ENCODE measurements at places on chromosomes 3 and 15.

DNA sequence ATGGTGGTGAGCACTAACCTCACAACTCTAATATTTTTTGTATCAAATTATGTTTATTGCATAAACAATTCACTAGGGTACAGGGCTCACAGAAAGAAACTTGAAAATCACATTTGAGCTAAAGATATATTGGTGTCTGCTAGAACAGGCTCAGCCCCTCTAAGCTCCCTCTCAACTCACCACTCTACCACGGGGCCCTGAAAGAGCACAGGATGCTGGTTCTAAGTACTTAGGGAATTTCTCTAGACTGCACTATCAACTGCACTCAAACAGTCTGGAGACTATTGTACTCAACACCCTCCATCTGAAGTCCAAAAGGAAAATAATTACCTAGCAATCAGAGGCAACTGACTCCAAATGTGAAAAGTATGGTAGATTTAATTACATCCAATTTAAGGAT, 98.7 kb upstream of the STRIT1 start:
- no peak for DNase-seq

GRCh38 chr3:141646760-141647561, 91.1 kb upstream of the RNF7 start:
- DNase-seq: no peak

GRCh38 chr3:64355401-64355807, 130.1 kb upstream of the PRICKLE2 start:
- no peak for DNase-seq

GRCh38 chr3:9721700-9722060, 9.9 kb upstream of the BRPF1 start:
- DNase-seq: no peak

DNA sequence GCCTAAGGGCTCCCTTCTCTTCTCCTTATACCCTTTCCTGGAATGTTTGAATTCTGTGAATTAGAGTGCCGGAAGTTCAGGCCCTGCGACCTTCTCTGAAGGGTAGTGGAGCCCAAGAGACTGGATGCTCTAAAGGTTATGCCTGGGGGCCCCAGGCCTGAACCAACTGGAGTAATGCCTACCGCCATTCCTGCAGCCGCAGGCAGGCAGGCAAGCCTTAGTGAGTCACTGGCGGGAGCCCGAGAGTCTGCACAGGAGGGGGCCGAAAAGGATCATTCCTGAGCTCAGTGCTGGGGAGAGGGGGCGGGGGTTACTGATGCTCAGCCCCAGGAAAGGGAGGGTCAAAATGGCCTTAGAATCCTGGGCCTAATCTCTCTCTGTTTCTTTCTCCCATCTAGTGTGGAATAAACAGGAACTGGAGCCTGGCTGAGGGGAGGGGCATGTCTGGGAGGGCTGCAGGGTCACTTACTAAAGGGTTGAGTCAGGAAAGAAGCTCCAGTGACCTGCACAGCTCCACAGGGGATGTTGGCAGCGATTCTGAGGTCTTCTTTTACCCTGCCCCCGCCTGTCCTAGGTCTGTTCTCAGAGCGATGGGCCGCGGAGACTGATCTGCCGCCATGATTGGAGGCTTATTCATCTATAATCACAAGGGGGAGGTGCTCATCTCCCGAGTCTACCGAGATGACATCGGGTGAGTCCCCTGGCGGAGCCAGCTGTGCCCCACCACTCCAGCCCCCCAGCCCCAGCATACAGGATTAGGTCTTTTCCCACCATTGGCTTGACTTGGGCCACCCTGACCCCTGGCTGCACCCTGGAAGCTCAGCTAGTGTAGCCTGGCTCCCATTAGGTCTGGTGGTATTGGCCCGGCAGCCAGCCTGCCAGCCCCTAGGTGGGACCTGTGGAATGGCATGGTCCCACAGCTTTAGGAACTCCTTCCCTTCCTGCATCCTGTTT, 2.0 kb downstream of the AP2M1 start:
- DNase-seq: no peak

- no peak for DNase-seq
Measured at GRCh38 chr3:123686251-123686650, 101.4 kb upstream of the HACD2 start.

GRCh38 chr15:68983961-68984481, 30.5 kb upstream of the NOX5 start:
- no peak for DNase-seq

DNA sequence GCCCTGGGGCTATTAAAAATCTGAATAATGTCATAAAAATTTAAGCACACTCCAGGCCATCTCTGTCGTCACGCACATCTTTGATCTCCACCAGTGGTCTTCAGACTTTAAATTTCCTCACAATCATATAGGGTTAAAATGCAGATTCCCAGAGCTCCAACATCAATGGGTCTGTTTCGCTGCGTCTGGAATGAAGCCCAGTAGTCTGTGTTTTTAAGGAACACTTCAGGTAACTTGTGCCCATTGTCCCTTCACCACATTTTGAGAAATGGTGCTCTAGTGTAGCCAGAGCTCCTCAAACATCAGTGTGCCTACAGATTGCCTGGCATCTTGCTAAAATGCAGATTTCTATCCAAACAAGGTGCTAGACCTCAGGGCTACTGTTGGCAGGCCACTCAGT, 9.8 kb downstream of the SEMA6D start:
- DNase-seq: no peak

DNA sequence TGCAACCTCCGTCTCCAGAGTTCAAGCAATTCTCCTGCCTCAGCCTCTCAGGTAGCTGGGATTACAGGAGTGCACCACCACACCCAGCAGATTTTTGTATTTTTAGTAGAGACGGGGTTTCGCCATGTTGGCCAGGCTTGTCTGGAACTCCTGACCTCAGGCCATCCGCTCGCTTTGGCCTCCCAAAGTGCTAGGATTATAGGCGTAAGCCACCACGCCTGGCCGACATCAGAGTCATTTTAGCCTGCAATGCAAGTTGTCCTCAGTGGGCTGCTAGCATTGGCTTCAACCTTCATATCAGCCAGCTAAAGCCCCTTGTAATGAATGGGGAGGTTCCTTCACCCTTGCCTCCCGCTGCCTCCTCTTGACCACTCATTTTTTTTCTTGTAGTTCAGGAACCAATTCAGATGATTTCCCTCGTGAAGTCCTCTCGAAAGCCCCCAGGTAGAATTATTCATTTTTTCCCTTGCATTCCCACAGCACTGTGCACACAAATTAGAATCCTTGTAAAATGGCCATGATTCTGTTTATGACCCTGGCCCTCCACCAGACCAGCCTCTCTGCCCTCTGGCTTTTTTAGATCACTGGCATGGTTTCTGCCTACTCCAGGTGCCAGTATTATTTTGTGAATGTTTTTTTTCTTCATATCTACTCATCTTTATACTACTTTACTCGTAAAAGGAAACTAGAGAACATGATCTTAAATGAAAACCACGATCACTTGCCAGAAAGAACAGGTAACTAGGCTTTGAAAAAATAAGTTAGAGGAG, 29.1 kb downstream of the FLNB start:
- no peak for DNase-seq

DNA sequence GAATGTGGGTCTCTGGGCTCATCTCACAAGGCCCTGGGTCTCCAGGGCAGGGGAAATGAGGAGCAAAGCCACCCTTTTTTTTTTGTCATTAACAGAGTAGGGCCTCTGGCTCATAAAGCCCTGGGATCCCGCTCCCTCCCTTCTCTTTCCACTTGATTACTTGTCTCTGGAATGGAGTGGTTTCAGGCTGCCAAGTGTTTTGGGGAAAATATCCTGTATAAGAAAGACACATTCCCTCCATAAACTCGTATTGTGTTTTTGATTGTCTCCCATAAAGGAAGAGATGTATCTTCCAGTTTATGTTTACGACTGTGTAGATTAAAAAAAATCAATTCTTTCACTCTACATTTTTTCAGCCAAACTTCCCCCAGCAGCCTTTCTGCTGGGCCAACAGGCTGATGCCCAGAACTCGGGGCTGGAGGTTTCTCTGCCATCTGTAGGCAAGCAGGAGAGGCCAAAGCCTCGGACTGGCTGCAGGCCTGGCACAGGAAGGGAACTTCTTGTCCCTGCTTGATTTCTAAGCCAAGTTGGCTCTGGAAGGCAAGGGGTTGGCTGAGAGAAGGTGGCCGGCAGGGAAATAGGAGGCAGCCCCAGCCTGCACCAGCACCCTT, 49.4 kb upstream of the INSYN1 start:
- no peak for DNase-seq

DNA sequence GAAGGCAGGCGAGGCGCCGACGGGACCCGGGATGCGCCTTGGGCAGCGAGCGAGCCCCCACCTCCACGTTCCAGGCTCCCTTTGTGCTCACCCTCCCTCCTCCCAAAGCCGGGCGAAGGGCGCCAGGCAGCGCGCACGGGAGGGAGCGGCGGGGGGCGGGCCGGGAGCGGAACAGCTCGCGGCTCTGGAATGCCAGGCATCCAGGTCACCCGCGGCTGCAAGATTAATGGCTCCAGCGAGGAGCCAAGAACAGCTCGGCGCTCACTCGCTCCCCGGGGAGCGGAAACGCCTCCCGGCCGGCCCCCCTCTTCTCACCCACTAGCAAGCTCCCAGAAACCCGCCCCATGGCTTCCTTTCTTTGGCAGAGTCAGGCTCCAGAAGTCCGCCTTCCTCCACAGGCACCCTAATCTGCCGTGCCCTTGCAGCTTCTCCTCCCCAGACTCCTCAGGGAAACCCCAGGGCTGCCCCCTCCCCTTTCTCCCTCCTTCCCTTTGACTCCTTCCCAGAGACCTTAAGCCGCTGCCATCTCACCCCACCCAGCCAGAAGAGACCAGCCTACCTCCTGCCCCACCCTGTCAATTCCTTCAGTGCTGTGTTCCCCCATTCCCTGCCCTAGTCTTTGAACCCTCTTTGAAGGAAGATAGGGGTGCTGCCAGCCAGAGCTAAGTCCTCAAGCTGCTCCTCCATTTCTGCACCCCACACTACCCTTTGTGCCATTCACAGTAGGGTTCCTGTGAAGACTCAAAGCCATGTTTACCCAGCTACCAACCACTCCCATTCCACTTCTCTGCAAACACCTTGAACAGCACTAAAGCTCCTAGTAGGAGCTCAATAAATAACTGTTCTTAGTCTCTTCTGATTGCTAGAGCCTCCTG, 9.9 kb downstream of the AMOTL2 start:
- DNase-seq: no peak

GRCh38 chr15:68541743-68542142, 37.0 kb upstream of the CORO2B start:
- no peak for DNase-seq

DNA sequence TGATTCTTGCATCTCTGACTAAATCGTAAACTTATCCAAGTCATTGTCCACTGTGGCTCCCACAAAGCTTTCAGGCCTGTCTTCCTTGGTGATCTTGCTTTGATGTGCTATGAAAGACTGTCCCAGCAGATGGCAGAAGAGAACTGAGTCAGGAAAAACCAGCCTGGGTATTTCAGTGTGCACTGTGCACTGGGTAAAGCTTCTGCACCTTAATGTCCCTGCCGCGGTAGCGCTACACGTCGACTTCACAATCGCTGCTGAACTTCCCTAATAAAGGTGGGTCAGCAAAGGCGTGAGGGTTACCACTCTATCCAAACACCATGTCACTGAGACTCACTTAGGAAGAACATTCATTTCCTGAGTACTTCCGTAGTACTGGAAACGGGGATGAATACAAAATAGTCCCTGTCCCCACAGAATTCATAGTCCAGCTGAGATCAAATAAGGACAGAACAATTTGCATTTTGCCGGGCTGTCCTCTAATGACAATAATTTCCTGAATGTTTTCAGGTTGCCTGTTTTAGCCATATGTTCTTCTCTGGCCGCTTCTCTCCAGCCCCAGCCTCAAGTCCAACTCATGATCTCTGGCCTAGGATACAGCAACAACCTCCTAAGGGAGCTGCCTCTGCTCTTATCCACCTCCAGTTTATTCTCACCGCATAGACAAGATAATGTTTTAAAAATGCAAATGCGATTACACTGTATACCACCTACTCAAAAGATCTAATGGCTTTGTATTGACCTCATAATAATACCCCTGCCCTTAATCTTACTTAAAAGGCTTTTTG, 83.6 kb upstream of the AKAP13 start:
- DNase-seq: peak; percentile 34

DNA sequence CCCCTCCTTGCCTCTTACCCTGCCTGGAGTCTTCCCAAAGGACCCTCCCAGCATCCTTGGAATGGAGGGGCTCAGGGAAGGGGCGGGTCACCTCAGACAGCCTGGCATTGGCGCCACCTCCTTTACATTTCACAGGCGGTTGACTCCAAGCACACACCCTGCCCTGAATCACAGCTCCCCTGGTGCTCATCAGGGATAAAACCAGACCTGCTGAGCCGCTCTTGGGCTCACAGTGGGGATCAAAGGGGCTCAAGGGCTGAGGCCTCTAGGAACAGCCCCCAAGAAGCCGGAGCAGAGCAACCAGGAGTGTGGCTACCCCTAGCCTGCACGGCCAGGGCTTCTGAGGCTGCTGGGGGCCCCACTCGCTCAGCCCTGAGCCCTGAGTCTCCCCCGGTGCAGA, 16.6 kb downstream of the LINGO1 start:
- DNase-seq: no peak

DNA sequence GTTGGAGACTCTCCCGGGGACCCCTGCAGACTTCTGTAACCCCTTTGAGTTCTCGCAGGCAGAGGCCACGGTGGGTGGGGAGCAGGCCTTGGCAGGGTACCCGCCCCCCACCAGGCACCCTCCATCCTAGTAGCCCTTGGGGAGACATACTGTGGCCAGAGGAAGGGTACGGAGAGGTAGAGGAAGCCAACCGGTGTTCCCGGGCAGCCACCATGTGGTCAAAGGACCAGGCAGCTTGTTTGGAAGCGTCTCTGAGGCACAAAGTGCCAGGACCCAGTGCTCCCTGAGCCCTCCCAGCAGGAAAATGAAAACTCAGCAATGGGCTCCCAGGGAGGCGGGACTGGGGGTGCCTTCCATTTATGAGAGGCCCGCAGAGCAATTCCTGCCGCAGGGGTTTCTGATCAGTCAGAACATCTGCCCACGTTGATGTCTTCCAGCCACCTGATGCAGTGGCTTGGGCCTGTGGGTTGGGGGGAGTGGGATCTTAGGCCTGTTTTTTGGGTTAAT, 53.0 kb upstream of the CGNL1 start:
- no peak for DNase-seq

DNA sequence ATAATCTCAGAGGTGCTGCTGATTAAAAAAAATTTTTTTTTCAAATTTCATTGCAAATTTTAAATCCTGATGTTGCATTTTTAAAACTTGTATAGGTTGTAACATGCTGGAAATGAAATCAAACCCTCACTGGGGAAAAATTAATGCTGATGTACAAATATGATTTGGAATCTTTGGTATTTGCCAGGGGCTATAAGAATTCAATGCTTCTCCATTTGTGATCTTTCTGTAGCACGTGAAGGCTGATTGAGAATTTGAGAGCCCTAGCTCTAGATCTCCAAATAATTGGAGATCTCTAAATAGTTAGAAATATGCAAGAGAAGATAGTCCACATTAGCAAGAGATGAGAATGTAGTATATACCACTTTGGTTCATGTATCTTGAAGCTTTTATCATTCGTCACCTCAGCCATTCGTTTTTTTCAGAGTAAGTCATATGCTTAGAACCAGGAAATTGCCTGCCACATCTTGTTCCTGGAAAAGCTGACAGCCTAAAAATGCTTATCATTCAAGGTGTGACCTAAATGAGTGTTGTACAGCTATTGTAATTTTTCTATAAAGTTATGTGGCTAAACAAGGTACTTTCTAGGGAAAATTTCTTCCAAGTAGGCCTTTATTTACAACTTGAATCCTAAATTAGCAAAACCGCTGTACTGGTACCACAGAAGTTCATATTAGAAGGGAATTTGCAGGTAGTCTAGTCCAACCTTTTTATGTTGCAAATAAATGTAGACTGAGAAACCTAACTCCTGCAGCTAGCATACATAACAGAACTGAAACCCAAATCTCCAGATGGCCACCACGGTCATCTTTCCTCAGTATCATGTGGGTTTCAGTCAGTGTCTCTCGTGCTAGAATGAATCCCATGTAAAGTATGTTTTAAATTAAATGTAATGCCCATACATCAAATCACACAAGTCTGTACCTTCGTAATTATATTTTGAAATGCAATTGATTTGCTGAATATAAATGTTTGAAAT, 48.5 kb downstream of the FNDC3B start:
- no peak for DNase-seq
